ENCODE measurements at places on chromosomes 6 and 20. TPM values are rescaled to one million over a fixed set of nuclear protein-coding genes. Genes with fewer than 3 reads are reported as not detected.

FANCE gene
- total RNA-seq = 11.4 TPM

CDSN gene
- total RNA-seq = not detected

DPPA5 gene
- total RNA-seq = not detected

GRCh38 chr6:29589423-29590048 is 4.6 kb downstream of the OR2H2 start:
- DNase-seq = peak; percentile 38

DNA sequence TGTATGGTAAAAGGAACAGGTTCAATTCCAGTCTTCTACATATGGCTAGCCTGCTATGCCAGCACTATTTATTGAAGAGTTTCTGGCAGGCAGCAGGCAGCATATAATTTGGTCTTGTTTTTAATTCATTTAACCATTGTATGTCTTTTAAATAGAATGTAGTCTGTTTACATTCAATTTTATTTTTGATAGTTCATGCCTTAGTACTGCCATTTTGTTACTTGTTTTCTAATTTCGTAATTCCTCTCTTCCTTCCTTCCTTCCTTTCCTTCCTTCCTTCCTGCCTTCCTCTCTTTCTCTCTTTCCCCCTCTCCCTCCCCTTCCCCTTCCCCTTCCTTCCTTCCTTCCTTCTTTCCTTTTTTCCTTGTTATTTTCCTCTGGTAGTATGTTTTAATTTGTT is 17.6 kb upstream of the OR2J2 start:
- no peak for DNase-seq

GRCh38 chr6:165092881-165093595 is 216.4 kb downstream of the C6orf118 start:
- peak; percentile 63 for DNase-seq

SLC22A7 gene
- not detected for total RNA-seq

GRCh38 chr6:146551545-146551944 is 7.9 kb downstream of the RAB32 start:
- no peak for DNase-seq

DNA sequence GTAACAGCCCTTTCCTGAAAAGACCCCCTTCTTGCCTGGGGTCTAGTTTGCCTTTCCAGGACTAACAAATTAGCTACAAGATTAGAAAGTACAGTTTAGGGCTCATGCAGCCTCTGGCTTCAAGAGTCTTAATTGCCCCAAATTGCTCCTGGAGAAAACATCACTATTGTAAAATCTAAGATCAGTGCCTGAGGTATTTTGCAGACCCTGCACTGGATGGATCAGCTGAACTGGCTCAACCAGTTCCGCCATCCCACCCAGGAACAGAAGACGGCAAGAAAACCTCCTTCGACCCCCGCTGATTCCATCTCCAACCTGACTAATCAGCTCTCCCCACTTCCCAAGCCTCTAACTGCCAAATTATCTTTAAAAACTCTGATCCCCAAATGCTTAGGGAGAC is 236.5 kb upstream of the KCNG1 start:
- no peak for DNase-seq

ATG5 gene
- total RNA-seq = 53.7 TPM

DNA sequence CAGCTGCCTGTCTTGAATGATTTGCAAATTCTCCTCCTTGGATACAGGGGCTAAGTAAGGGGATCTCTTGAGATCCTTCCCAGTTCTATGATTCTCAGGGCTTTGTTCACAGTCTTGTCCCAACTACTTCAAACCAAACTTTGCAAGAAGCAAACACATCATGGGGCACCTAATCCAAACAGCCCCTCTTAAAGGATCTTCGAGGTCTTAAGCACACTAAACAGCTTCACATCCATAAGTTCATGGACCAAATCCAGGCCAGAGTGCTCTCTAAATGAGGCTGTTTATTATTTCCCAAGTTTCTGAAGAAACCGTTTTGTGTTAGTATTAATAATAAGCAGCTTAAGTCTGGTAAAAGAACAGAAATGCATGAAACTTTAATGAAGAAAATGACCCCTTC is 75.2 kb downstream of the KIF6 start:
- DNase-seq = no peak

DNA sequence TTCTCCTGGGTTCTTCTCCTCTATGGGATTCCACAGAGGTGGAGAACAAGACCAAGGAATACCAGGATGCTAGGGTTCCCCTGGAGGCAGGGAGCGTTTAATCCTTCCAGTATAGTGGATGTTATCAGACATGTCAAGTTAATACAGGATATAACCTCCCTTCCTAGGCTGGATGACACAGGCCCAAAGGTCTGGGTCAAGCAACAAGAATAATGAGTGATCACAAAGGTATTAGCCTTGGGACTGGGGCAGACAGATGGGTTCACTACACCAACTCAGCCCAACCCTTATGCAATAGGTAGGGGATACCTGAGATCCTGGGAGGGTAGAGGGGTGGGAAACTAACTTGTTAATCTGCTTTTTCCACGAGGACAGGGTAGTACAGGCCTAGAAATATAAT is 690.3 kb downstream of the HTR1B start:
- no peak for DNase-seq

GRCh38 chr6:74891349-74891831 is 314.5 kb downstream of the COL12A1 start:
- DNase-seq = no peak

DNA sequence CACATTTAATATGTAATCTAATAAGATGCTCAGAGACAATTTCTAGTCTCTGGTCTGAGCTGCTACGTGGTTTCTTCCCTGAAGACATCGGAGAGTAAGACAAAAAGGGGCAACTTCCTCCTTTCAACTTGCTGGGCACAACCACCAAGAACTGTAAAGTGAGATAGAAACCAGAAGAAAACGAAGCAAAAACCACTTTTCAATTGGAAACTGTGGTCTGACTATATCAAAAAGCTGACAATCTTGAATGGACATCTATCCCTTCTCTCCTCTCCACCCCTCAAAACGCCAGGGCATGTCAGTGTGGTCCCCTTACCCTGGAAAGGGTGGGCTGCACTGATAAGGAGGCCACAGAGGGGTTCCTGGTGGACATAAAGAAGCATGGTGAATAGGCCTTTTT is 269.1 kb downstream of the CD83 start:
- no peak for DNase-seq
